ENCODE measurements at places on chromosomes 3 and 15.

GRCh38 chr3:70811880-70812279 is 499.4 kb upstream of the MDFIC2 start:
- no peak for DNase-seq

DNA sequence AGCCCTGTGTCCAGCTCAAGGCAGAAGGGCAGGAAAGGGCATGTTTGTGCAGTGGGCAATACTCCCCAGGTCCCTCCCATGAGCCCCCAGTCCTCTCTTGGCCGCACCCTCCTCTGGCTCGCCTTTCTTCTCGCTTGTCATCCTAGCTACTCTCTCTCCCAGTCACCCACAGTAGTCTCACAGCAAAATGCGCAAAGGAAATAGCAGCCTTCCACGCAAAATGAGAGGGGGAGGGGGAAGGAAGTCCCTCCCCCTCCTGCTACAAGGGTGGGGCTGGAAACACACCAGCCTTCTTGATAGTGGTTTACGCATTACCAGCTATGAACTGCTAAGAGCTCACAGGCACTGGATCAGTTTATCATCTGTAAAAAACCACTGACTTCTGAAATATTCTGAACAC is 83.8 kb downstream of the GADL1 start:
- DNase-seq: no peak

GRCh38 chr3:112303764-112304325 is 9.8 kb upstream of the SLC9C1 start:
- no peak for DNase-seq

GRCh38 chr3:193605876-193606275 is 12.9 kb downstream of the OPA1 start:
- no peak for DNase-seq

DNA sequence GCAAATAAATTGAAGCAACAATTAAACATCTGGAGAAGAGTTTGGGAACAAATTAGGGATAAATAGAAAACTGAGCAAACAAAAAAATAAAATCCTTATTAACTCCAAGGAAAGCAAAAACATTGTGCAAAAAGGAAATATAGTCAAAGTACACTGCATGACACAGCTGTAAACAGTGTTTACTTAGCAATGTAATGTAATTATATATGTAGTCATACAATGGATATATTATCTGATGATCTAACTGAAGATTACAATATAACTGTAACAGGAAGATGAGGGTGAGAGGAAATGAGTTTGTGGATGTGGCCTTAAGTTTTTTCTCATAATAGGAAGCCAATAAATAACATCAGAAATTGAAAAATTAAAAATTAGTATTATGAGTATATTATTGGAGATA is 42.5 kb downstream of the SCN10A start:
- no peak for DNase-seq

DNA sequence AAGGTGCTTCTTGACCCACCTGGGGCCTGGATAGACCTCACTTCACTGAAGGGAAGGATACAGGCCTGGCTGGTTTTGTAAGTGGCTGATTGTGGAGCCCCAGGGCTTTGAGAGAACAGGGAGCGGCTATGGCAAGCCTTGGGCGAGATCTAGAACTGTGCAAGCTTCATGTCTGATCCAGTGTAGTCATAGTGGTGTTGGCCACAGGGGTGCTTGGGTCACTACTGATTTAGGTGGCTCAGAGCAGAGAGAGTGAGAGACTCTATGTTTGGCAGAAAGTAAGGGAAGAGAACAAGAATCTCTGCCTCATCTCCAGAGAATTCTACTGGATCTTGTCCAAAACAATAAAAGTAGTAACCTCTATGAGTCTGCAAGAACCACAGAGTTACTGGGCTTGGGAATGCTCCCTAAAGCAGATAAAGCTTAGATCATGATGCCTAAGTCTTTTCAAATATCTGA is 394.2 kb upstream of the EPHA3 start:
- no peak for DNase-seq

- no peak for DNase-seq
Measured at GRCh38 chr3:72888546-72889309, 882 bp downstream of the GXYLT2 start.

GRCh38 chr3:5390221-5390620 is 202.7 kb downstream of the EDEM1 start:
- no peak for DNase-seq

Data from DMS 273 treated with DMSO at 0.1 percent for 48 hours (cell line).